ENCODE measurements at places on chromosomes 1 and 21. TPM values are rescaled to one million over a fixed set of nuclear protein-coding genes. Genes with fewer than 3 reads are reported as not detected.

The USH2A gene
- total RNA-seq: not detected

The NEK2 gene
- 24.4 TPM for total RNA-seq

The ESPN gene
- not detected for total RNA-seq

The SERBP1 gene
- 230 TPM for total RNA-seq

Data from subcutaneous preadipocyte (primary cell).